Pericardium fibroblast (primary cell): ENCODE measurements at places on chromosomes 4 and X. TPM values are rescaled to one million over a fixed set of nuclear protein-coding genes. Genes with fewer than 3 reads are reported as not detected.

The UCP1 gene
- total RNA-seq: not detected in 2 replicates

The RPGR gene
- total RNA-seq: 4.1 and 4.2 TPM in 2 replicates

The TLR3 gene
- total RNA-seq: 3.6 and 7.5 TPM in 2 replicates

The SLC30A9 gene
- 35.2 and 41.5 TPM in 2 replicates for total RNA-seq

The ARR3 gene
- not detected in 2 replicates for total RNA-seq

The AFF2 gene
- 0.34 and 0.35 TPM in 2 replicates for total RNA-seq

The VSIG1 gene
- total RNA-seq: 0.43 TPM in 1 of 2 replicates, not detected in the other

The FAM133A gene
- under 0.01 TPM in 1 of 2 replicates, not detected in the other for total RNA-seq

The HELT gene
- not detected in 2 replicates for total RNA-seq

The ZNF595 gene
- 3.7 and 5.4 TPM in 2 replicates for total RNA-seq

The FRG2 gene
- total RNA-seq: not detected in 2 replicates

The HTR2C gene
- total RNA-seq: not detected in 2 replicates

The IL15 gene
- 1.6 and 3.7 TPM in 2 replicates for total RNA-seq

The SMIM10 gene
- total RNA-seq: 7.2 and 7.9 TPM in 2 replicates

The NR3C2 gene
- total RNA-seq: 0.09 and 0.12 TPM in 2 replicates

The NUP62CL gene
- not detected in 2 replicates for total RNA-seq

The RHOH gene
- total RNA-seq: 0.17 TPM in 1 of 2 replicates, not detected in the other

The ANXA10 gene
- total RNA-seq: 0.85 TPM in 1 of 2 replicates, not detected in the other

The TLR7 gene
- not detected in 2 replicates for total RNA-seq

The GRSF1 gene
- total RNA-seq: 77.7 and 78.7 TPM in 2 replicates

The AWAT2 gene
- not detected in 2 replicates for total RNA-seq

The MAD2L1 gene
- total RNA-seq: 1.4 and 2.7 TPM in 2 replicates

The MID1 gene
- 7.1 and 27.2 TPM in 2 replicates for total RNA-seq

The CPZ gene
- total RNA-seq: 24.6 and 38.3 TPM in 2 replicates

The TEX13B gene
- not detected in 2 replicates for total RNA-seq

The LPAR4 gene
- under 0.01 and 0.12 TPM in 2 replicates for total RNA-seq

The UGT2B10 gene
- total RNA-seq: not detected in 2 replicates

The BEND4 gene
- not detected in 2 replicates for total RNA-seq
